ENCODE measurements at places on chromosomes 2 and 18.

DNA sequence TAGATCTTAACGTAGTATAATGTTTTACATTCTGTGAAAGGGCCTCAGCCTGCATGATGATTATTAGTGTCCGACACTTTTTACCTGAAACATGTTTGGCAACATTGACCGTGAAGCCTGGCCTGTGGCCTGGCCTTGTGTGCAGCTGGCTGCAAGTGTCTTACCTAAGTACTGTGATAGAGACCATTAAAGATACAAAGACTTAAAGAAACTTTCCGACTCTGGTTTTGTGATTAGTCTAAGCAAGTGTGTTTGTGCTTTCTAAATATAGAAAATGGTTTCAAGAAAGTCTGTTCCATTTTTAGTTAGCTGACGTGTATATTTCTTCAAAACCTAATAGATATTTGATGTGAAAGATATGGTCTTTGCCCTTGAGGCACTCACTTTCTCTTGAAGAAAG lies 601.8 kb downstream of the LRP1B start:
- DNase-seq: no peak

GRCh38 chr18:9095297-9096006 lies 7.0 kb upstream of the NDUFV2 start:
- no peak for DNase-seq

GRCh38 chr2:54013996-54014395 lies 43.2 kb upstream of the PSME4 start:
- no peak for DNase-seq

DNA sequence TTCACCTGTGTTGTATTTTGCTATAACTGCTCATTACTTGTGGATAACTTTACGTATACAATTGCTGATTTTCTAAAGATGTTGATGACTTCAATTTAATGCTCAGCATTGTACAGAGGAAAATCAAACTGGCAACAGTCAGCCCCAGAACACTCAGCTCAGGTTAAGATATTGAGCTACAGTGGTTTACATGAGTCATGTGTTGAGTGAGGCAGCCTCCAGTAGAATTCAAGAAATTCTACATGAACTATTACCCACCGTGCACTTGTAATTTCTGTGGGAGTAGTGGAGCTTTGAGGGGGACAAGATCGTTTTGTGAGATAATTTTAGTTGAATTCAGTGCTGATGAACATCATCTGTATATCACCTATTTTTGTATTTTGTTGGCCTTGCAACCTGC lies 292.3 kb downstream of the ALPK2 start:
- no peak for DNase-seq

GRCh38 chr18:10588975-10589374 lies 63.1 kb downstream of the NAPG start:
- no peak for DNase-seq

DNA sequence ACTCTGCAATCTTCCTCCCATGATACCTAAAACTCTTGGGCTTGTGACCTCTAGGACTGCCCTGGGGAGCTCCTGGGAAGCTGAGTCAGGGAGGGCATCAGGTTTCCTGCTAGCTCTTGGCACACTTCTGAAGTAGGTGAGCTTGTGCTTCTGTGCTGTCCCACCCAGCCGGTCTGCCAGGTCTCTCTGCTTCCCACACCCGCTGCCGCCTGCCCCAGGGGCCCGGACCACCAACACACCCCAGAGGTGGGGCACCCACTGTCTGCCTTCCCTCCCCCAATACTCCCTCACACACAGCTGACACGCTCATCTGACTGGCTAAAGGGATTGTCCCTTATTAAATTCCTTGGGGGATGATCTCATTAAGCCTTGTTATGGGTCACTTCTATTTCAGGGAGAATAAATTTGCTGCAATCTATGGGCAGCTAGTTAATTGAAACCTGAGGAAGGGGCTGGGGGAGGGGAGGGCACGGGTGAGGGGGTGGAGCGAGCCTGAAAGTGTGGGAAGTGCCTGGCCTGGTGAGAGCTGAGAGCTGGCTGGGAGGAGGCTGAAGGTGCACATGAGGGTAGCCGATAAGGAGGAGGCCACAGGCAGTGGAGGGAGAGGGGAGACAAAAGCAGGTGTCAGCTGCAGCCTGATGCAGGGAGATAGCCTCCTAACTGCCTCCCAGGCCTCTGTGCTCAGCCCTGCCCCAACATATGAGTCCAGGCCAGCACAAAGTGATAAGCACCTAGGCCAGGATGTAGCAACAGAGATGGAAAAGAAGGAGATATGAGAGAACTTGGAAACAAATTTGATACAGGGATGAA lies 48.8 kb downstream of the HAUS1 start:
- peak; percentile 74 for DNase-seq

GRCh38 chr2:222485367-222486211 lies 61.2 kb downstream of the SGPP2 start:
- DNase-seq: no peak

DNA sequence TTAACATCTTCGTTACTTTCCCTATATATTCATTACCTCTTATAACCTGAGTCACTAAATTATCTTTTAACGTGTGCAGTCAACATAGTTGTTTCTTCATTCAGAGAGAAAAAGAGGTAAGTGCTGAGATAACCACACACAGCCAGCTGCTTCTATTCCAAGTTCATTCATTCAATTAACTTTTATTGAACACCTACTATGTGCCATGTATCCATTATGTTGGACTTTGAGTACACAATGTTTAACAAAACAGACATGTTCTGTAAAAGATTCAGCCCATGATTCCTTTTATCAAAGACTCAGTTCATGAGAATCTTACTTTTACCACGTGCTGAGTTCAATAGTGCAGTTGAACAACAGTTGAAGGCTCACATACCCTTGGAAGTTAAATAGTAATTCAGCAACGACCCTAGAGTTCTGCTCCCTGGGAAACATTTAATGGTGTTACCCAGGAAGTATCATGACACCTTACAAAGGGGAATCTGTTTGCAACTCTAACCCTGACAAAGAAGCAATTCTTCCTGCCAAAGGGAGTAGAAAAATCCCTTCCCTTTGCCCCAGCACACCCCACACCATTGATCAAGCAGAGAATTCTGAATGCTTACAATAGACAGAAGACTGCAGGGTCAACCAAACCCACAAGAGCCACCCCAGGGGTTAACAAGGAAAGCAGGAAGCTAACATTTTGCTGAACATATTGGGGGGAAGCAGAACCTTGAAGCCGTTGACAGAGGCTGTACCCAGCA lies 595.8 kb downstream of the STK39 start:
- no peak for DNase-seq

DNA sequence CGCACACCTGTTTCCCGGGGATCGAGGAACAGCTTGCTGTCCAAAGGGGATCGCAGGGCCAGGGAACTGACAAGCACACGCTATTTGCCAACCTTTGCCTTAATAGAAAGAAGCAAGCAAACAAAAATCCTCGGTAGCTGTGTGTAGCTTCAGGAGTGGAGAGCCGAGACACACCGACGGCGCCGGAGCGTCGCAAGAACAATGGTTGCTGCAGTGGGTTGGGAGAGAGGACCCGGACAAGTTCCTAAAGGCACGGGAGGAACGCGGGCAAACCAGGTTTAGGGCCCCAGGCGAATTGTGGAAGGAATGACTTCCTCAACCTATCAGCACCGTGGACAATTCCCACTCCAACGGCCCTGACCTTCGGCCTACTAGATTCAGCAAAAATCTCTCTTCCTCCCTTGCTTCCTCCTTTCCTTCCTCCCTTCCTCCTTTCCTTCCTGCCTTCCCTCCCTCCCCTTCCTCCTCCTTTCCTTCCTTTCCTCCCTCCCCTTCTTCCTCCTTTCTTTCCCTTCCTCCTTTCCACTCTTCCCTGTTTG lies 4.9 kb upstream of the NEUROD1 start:
- DNase-seq: no peak

DNA sequence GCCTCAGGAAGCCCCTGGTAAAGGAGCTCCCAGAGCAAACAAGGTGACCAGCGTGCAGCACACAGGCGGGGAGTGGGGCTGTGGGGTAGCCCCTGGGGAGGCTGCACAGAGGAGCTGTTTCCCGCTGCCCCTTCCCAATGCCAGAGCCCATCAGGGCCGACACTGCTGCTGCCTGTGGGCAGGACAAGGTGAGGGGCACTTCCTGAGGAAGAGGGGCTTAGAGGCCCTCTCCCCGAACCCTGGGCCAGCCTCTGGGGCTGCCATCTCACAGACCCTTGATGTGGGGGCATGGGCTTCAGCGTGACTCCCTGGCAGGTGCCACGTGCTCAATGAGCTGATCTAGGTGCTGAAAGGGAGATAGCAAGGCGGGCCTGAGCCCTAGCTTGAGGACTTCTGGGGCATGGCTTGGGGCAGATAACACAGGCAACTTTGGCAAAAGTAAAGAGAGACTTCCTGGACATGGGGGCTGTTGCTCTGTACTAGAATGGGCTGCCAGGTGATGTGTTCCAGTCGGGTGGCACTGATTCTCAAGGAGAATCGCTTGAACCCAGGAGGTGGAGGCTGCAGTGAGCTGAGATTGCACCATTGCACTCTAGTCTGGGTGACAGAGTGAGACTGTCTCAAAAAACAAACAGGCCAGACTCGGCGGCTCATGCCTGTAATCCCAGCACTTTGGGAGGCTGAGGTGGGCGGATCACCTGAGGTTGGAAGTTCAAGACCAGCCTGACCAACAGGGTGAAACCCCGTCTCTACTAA lies 9.9 kb upstream of the KLF11 start:
- DNase-seq: no peak

DNA sequence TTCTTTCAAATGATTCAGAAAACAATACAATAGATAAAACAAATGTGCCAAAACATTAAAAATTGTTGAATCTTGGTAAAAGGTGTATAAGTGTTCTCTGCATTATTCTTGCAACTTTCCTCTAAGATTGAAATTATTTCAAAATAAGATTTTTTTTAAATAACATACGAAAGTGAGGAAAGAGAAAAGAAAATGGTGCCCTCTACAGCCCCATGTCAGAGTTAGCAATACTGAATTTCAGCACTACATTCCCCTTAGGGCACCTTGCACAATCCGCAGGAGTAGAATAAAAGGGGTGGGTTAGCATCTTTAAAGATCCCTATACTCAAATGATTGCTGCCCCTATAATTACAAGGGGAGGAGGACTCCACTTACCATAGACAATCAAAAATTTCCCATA lies 433.7 kb downstream of the BCL11A start:
- no peak for DNase-seq

DNA sequence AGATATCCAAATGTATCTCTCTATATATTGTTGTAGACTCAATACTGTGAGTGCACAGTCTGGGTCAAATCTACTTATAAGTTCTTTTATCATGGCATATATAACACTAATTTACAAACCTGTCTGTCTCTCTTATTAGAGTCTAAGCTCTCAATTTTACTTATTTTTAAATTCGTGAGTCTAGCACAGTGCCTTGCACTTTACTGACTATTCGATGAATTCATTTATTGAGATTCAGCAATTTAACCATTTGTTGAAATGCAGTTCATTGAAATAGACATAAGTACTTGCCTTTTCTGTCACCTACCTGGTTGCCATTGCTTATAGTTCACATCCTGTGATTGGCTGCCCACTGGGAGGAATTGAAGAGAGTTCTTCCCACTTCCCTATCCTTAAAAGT lies 10.3 kb upstream of the ALS2 start:
- DNase-seq: no peak

DNA sequence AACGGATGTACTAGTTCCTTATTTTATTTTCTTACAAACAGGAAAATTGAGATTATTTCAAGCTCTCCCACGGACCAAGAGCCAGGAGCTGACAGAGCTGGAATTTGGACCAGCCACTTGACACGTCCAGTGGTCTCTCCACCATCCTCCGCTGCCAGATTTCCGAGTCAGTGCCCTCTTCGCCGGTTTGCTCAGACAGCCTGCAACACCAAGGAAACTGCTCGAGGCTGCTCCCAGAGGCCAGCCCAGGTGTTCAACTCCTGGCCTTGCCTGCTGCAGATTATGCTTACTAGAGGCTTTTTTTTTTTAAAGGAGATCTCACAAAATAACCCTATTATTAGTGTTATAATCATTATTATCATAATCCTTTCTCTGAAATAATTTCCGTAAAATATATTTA lies 779.8 kb downstream of the RNF144A start:
- no peak for DNase-seq

GRCh38 chr2:37205689-37206341 lies 9.5 kb downstream of the CEBPZOS start:
- no peak for DNase-seq

- DNase-seq: no peak
These were observed 334.8 kb downstream of the DYSF start for GRCh38 chr2:71788186-71788525.

DNA sequence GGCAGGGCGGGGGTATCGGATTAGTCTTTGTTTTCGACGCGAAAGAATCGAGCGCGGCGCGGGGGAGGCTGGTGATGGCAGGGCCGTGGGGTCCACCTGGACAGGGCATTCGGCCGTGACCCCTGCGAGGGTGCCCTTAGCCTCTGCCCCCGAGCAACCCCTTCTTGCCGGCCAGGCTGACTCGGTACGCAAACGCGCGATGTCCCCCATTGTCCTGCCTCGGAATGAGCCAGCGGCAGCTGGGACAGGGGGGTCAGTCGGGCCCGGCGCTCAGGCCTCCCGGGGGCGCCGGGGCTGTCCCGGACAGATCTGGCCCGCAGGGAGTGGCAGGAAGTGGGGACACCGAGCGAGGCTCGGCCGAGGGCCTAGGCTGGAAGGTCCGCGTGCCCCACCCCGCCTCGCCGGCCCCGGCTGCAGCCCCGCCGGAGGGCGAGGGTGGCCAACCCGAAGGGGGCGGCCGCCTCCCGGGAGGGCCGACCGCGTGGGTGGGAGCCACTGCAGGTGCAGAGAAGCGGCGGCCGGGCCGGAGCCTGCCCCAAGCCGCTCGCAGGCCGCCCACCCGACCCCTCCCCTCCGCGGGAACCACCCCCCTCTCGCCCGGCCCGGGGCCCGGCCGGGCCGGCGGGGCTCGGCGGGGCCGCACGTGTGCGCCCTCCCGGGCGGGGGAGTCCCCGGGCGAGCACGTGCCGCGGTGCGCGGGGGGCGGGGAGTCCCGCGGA lies at the start of gene TET3:
Gene TET3 (plus strand): TSS at position 708 of the 719 bp plus-strand sequence. CDS start 1,494 bp downstream, outside the sequence.
- no peak for DNase-seq

DNA sequence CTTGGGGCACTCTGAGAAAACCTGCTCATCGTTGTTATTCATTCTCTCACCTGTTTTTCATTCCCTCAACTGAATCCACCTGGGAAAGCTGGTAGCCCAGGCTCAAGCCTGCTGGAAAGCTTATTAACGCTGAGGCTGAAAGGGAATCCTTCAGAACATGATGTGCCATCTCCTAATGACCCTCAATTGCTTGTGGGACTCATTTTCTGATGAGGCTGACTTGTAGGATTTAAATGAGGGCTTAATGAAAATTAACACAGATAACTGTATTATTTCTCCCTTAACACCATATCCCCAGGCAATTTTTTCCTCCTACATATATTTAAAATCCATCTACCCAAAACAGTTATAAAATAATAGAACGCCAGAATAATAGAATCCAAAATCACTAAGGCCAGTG lies 162.7 kb upstream of the ACAA2 start:
- no peak for DNase-seq

- no peak for DNase-seq
These were observed 239.5 kb upstream of the KLHL29 start for GRCh38 chr2:23145460-23145859.

GRCh38 chr2:26672112-26672817 lies 20.3 kb upstream of the KCNK3 start:
- no peak for DNase-seq

GRCh38 chr18:22152093-22152492 lies 17.3 kb upstream of the GATA6 start:
- DNase-seq: no peak

GRCh38 chr2:57443086-57443485 lies 603.5 kb upstream of the VRK2 start:
- DNase-seq: no peak

Measured in ureter (tissue), 1 donor.